B cell (primary cell): ENCODE measurements at places on chromosomes 5 and 9.

- no peak for DNase-seq
Measured at GRCh38 chr5:96569770-96570169, 92.4 kb upstream of the CAST start.

- DNase-seq, result no peak
Measured at GRCh38 chr5:1552521-1553255, 28.9 kb upstream of the LPCAT1 start.

DNA sequence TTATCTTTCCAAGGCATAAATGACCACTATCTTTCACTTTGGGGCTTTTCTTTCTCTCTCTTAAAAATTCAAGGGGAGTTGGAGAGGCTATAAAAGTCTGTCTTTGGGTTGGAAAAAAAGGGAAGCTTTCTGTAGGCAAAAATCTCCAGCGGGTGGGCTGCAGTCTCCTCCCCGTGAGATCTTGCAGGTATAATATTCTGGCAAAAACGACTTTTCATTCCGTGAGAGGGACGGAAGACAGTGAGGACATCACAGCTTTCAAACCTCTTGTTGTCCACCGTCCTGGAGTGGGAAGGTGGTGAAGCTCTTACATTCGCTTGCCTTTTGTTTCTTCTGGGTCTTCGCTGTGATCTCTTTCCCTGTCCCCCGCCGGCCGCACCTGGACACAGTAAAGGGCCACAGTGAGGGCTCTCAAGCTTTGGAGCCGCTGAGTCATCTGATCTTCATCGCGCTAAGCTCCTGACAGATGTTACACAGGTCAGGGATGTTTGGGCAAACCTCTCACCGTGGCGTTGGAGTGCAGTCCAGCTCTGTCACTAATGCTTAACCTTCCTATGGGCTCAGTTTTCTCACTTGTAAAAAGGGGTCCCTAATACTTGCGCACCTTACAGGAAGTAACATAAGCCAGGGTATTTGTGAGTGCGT lies 61.9 kb upstream of the MEGF10 start:
- no peak for DNase-seq

- no peak for DNase-seq
Measured at GRCh38 chr5:180739271-180739670, 587 bp downstream of the OR2Y1 start.

GRCh38 chr5:113218906-113219517 lies 215.8 kb downstream of the TSSK1B start:
- DNase-seq, result no peak

- DNase-seq, result peak; percentile 77
Measured at GRCh38 chr5:43039471-43040286, 440 bp downstream of the ANXA2R start.

- DNase-seq, result no peak
Measured at GRCh38 chr5:43357067-43357466, 43.9 kb upstream of the HMGCS1 start.

DNA sequence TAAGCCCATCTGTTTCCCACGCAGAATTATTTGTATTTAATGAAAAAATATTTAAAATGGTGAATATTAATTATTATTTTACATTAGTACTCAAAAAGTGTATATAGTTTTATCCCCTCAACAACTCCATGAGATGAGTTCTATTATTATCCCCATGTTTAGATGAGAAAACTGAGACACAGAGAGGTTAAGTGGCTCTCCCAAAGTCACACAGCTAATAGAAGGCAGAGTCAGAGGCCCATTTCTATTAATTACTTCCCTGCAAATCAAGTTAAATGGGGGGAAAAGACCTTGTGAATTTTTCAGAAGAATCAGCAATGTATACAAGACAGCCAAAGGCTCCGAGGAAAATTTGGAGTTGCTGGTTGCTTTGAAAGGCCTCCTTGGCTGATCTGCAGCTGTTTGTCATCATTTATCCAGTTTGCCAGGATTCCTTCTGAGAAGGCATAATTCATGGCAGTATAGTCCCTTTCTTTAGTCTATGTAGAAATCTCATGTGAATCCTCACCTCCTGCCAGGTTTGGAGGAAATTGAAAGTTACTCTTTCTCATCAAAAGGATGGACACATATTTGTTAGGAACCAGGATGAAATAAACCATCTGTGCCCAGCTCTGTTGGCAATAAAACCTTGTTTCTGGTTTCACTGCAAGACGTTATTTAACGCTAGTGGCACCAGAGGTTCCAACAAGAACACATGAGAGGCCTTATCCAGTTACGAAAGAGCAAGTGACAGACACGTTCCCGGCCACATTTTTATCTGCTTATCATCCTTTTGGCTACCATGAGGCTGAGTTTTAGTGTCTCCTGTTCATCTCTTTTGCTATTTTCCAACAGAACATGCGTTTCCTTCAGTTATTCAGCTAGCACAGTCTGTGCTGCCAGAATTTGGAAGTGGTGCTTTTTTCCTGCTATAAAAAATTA lies 621 bp downstream of the FYB1 start:
- DNase-seq, result no peak

DNA sequence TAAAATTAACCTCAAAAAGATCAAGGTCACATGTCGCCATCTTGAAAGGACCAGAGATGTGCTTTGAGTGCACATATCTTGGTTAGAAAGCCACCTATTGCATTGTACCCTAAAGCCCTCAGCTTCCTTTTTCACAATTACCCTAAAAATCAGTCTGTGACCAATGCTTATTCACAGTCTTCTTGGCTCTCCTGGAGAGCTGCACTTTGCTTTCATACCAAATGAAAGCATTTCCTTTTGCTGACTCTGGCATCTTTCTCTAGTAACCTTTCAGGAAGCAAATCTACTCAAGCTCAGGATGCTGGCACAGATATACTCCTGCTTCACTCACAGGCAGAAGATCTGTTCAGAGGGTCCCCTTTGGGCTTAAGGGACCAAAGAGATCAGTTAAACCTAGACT lies 160.7 kb upstream of the PUM3 start:
- DNase-seq, result no peak

DNA sequence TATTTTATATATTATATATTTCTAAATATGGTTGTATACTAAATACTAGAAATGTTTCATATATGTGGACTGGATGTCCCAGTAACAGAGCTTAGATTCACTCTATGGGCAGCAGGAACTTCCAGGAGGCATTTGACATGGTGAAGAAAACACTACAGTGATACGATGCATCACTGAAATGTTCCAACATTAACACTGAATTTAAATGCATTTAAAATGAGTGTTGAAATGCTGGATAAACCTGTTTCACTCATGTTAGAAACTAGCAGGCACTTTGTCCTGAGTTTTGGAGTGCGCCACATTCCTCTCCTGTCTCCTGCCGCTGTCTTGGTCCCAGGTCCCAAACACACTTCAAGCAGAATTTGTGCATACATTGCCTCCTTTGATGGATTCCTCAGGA lies 237.8 kb upstream of the NFIL3 start:
- no peak for DNase-seq

DNA sequence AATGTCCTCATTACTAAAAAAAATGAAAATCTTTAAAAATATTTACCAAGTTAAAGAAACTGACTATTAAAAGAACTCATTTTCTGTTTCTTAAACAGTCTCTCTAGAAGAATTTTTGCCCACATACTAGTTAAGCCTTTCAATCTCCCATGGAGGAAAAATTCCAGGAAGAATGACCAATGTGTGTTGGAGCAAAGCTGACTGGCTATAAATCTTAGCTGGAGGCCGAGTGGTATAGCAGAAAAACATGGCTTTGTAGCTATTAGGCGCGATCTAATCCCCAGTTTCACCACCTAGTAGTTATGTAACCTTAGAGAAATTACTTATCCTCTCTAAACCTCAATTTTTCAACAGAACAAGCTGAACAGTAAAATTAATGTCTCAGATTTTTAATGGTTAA lies 135.5 kb upstream of the PRLR start:
- no peak for DNase-seq

- DNase-seq, result no peak
Measured at GRCh38 chr9:134650431-134651190, 9.0 kb downstream of the COL5A1 start.
